ENCODE measurements at places on chromosomes 1 and 21.

GRCh38 chr1:228697207-228698016 lies 37.9 kb upstream of the RHOU start:
- DNase-seq, result no peak

DNA sequence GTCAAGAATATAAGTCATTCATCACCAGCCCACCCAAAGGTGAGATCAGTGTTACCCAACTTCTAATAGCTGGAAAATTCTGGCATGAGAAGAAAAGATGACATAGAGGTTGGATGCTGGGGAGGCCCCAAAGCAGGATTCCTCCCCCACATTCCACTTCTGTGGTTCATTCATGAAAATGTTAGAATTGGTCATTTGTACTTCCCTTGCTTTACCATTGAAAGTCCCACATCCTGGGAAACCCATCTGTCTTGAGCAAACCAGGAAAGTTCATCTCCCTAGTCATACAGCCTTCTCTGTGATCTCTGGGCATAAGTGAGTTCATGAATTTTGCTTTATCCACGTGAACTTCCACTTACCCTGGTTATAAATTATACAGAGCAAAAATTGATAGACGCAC lies 66.8 kb downstream of the SERINC2 start:
- DNase-seq, result no peak

DNA sequence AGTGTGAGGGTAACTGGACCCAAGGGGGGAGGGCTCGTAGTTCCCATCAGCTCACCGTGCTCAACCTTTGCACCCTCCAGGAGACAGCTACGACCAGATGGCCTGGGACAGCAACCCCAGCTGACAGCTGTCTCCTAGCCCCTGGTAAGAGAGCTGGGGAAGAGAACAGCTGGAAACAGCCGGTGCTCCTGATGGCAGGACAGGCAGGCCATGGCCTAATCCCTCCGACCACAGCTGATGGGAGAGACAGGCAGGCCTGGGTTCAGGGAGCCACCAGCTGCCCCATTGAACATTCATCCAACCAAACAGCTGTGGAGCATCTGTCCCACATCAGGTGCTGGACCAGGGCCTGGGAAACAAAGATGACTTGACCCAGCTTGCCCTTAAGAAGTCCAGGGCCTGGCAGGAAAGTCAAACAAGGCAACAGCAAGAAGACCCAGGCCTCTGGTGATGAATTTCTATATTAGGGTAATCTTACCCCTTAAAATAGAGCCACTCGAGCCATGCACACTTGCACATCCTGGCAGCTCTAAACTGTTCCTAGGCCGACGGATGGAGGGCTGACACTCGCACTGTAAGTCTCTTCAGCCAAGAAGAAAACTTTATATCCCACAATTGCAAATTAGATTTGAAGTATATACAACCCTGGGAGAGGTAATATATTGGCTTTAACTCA lies 12.2 kb downstream of the OLFML2B start:
- no peak for DNase-seq

GRCh38 chr1:160743266-160743665 lies 4.2 kb downstream of the SLAMF7 start:
- no peak for DNase-seq

- no peak for DNase-seq
Measured at GRCh38 chr1:11058595-11059154, 1.1 kb downstream of the SRM start.

DNA sequence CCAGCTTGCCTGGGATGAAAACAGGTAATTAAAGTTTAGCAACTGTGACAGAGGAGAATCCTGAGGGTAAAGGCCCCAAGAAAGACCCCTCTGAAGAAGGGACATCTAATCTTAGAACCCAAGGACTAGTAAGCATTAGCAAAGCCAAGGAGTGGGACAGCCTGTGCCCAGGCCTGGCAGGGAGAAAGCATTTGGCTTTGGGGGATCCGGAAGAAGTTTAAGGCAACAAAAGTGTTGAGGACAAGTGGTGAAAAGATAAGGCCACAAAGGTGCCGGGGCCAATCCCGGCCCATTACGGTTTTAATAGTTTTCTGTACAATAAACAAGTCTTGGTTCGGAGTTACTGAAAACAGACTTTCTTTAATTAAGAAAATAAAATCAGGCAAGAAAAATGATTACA lies 275.5 kb downstream of the TM2D1 start:
- DNase-seq, result no peak

- DNase-seq, result no peak
Measured at GRCh38 chr1:162694911-162695310, 62.6 kb downstream of the DDR2 start.

Measured in activated T-helper 1 cell treated with anti-CD3 and anti-CD28 coated beads, Interleukin-2, amount 50 U/mL, for 16 hours (primary cell).